ENCODE measurements at places on chromosomes 12 and 14.

GRCh38 chr12:22631863-22632463, 7.0 kb downstream of the ETNK1 start:
- DNase-seq, result no peak

DNA sequence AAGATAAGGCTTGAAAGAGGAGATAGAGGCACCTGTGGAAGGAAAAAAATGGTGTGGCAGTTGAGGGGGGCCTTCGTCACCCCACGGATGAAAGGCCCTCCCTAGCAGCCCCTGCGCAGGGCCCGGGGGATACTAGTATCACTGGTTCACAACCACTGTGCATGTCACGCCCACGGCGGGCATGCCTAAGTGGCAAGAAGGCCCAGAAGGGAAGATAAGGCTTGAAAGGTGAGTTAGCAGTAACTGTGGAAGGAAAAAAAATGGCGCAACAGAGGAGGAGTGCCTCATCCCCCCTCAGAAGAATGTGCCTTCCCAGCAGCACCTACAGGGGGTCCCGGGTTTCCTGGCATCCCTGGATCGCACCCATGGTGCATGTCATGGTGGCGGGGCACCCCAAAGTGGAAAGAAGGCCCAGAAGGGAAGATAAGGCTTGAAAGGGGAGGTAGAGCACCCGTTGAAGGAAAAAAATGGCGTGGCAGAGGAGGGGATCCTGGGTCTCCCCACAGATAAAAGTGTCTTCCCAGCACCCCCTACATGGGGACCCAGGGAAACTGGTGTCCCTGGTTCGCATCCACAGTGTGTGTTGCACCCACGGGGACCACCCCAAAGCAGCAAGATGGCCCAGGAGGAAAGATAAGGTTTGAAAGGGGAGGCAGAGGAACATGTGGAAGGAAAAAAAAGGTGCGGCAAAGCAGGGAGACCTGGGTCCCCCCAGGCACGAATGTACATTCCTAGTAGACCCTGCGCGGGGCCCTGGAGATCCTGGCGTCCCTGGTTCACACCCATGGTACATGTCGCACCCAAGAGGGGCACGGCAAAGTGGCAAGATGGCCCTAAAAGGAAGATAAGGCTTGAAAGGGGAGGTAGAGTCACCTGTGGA, 279.2 kb downstream of the ALG10 start:
- DNase-seq, result no peak

DNA sequence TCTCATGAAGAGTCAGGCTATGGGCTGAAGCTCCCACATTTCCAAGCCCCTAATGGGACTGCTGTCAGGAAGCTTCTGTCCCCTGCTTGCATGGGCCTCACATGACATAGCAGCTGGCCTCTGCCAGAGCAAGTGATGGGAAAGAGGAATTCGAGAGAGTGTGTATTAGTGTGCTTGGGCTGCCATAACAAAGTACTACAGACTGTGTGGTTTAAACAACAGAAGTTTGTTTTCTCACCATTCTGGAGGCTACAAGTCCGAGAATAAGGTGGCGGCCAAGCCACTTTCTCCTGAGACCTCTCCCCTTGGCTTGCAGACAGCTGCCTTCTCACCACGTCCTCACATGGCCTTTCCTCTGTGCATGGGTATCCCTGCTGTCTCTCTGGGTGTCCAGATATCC, 274.4 kb downstream of the NUAK1 start:
- DNase-seq, result no peak

DNA sequence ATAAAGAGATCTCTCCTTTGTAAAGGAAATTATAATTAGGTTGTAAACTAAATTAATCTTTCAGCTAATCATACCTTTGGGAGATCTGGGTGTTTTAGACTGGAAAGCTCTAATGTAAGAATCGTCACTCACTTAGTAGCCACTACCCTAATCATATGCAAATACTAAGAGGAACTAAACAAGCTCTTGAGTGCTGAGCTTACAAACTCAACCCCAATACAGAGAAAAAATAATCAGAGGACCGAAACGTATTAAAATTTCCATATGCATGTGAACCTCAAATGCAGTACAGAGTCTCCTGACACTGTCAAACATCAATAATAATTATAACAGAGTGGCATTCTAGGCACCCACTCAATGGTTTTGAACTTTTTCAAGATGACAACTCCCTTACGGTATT, 235.3 kb upstream of the FOXN3 start:
- no peak for DNase-seq
